Epithelial cell of proximal tubule (primary cell): ENCODE measurements at places on chromosomes 13 and 19. TPM values are rescaled to one million over a fixed set of nuclear protein-coding genes. Genes with fewer than 3 reads are reported as not detected.
A peak's percentile ranks its signal among the peaks of the same experiment; 100 is the strongest.

The LILRB4 gene
- total RNA-seq, result not detected in 2 replicates

The IFNL4 gene
- not detected in 2 replicates for total RNA-seq

The FOXA3 gene
- 1.1 and 2.8 TPM in 2 replicates for total RNA-seq

The C19orf85 gene
- not detected in 2 replicates for total RNA-seq

The CKM gene
- not detected in 2 replicates for total RNA-seq

The CRX gene
- total RNA-seq, result not detected in 2 replicates

GRCh38 chr13:43693639-43694038 lies 93.1 kb downstream of the ENOX1 start:
- no peak for DNase-seq

GRCh38 chr13:112752711-112753541 lies 63.1 kb downstream of the ATP11A start:
- no peak for DNase-seq

DNA sequence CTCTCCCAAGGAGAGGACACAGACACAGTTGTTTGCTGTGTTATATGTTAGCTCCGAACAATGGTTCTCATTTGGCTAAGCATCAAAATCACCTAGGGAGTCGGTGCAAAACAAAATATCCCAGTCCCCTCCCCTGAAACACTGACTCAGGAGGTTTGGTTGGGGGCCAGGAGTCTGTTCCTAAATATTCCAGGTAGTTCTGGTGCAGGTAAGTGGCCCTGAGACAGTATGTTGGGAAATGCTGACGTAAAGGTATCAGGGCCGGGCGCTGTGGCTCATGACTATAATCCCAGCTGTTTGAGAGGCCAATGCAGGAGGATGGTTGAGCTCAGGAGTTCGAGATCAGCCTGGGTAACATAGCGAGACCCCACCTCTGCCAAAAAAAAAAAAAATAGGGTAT lies 2.3 kb upstream of the MAP2K7 start:
- no peak for DNase-seq

DNA sequence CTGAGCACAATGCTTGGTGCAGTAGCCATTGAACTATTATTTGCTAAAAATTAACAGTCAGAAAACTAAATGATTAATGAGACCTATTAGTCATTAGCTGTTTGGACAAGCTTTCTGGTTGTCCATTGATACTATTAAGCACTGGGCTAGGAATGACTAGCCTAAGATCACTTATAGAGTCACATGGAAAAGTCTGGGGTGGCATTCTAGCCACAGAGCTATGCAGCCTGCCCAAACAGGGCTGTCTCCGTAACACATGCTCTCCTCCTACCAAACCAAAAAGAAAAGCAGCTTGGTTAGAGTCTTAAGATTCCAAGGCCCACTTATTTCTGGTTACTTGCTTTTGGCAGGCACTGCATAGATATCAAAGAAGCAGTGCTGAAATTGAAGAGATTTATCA lies 193.5 kb upstream of the NBEA start:
- peak; percentile 67 for DNase-seq

- DNase-seq, result no peak
Measured at GRCh38 chr19:49554701-49555181, 25.6 kb downstream of the NOSIP start.

DNA sequence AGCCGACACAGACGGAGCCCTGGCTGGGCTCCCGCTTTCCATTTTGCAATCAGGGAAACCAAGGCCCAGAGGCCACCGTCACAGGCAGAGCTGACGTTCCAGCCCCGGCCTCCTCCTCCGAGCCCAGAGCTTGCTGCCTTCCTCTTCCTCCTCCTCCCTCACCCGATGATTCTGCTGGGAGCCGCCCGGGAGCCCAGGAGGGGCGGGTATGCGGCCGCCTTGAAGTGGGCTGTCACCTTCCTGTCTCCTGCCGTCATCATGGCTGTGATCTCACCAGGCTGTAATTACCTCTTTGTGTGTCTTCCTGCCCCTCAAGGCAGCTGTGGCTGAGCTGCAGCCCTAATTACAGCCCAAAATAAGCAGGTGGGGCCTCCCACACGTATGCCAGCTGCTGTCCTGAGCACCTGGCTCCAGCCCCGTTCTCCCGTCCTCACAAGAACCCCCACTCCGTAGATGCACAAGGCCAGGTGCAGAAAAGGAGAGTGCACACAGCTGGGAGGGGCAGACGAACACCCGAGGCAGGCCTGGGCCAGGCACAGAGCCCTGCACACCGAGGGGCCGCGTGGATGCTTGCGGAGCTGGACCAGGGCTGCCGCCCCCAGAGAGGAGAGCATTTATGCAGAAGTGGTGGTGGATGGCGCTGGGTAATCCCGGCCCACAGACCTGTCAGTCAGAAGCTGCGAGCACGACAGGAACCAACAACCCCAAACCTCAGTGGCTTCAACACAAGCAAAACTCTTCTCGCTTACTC lies 4.0 kb downstream of the TPGS1 start:
- no peak for DNase-seq

DNA sequence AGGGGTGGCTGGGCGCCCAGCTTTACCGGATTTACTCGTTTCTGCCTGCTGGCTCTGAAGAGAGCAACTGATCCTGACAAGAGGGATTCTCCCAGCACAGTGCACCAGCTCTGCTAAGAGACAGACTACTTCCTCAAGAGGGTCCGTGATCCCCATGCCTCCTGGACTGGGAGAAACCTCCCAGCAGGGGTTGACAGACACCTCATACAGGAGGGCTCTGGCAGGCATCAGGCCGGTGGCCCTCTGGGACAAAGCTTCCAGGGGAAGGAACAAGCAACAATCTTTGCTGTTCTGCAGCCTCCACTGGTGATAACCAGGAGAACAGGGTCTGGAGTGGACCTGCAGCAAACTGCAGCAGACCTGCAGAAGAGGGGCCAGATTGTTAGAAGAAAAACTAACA lies 1192.5 kb upstream of the PRR20A start:
- no peak for DNase-seq

DNA sequence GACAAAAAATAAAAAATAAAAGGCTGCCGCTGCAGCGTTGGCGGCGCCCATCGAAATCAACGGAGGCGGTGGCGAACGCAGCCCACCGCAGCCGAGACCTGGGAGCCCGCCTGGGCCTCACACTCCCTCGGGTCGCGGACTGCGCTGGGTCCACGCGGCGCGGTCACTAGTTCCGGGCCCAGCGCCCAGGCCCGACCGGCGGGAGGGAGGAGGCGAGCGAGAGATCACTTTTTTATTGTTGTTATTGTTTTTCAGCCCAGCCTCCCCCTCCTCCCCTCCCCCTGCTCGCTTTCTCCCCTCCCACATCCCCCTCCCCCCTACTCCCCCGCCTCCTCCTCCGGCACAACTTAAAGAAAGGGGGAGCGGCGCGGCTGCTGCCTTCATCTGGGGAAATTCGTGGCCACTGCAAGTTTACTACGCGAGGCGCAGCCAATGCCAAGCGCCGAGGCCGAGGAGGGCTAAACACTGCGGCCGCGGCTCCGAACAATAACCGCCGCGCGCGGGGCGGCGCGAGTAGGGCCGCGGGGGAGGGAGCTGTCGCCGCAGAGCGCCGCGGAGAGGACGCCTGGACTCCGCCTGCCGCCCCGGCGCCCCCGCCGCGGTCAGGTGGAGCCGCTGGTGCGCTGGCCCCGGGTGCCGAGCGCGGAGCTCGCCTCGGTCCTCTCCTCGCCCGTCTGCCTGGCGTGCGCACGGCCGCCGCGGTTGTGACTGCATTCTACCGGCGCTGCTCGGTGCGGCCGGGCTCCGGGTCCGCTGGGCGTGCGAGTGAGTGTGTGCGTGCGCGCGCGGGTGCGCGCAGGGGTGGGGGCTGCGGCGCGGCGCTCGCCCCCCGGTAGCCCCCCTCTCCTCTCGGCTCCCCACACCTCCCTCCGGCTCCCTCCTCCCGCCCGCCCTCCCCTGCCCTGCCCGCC lies 505 bp upstream of the ZIC2 start:
- DNase-seq, result no peak

- DNase-seq, result no peak
Measured at GRCh38 chr19:30070198-30070967, 128.3 kb downstream of the URI1 start.

- DNase-seq, result no peak
Measured at GRCh38 chr13:73578251-73578875, 519.6 kb downstream of the KLF5 start.

GRCh38 chr19:31340042-31341025 lies 8.9 kb downstream of the TSHZ3 start:
- DNase-seq, result no peak

GRCh38 chr13:27978301-27978968 lies 9.3 kb upstream of the CDX2 start:
- no peak for DNase-seq

DNA sequence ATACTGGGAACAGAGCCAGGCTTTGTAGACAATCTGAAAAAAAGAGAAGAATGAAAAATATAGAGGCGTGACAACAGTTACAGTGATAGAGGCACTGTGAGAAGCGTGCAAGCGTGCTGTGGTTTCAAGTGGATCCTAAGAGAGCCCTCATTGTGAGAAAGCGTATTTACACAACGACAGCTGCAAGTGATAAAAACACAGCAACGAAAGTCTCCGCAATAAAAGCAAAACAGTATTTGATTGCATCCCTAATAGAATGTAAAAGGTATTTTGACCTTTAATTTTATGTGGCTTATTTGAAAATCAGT lies 642.7 kb upstream of the ARGLU1 start:
- no peak for DNase-seq

DNA sequence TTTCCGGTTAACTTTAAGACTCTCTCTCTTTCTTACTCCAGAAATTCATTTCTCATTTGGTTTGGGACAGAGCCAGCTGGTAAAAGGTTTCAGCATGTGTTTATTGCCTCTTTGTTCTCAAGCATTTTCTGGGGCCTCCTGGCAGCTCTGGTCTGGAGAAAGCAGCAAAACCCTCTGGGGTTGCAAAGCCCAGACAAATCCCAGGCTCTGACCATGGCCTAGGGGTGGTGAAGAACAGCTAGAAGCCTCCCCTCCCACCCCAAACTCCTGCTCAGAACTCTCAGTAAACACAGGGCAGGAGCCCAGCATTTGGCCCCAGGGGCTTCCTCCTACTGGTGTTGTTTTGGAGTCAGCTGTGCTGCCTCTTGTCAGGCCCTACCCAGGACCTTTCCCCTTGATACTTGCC lies 124.2 kb upstream of the SERP2 start:
- no peak for DNase-seq

- DNase-seq, result no peak
Measured at GRCh38 chr19:3210347-3211017, 14.0 kb upstream of the CELF5 start.

DNA sequence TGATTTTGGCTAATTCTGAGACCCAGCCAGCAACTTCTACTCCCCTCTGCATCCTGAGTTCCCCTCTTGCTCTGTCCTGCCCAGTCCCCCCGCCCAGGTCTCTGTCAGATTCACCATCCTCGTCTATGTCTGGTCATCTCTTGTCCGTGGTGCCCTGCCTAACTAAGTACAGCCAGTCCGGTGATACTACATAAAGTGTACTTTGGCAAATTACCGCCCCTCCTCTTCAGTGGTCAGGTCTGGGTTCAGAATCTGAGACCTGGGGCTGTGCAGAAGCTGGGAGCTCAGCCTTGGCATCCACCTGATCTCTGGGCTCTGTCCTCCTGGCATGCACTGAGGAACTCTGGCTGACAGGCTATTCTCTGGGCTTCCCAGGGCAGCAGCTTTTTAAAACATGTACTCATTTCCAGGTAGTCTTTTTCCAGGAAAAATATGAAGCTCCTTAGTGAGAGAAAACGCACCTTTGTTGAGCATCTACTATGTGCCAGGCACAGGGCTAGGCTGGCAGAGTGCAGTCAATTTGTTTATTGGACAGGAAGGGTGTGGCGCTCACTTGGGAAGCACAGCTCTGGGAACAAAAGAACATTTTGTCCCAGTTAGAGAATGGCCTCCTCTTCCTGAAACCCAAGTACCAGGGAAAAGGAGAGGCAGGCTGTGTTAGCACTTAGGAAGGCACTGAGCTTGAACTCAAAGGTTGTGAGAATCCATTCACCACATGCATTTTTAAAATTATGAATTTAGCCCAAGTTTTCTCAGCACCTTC lies 88.9 kb downstream of the TSHZ3 start:
- DNase-seq, result no peak
